Suprapubic skin (tissue), 4 donors: ENCODE measurements at places on chromosomes 1 and 21.
A peak's percentile ranks its signal among the peaks of the same experiment; 100 is the strongest.

GRCh38 chr1:115771847-115772457, 3.4 kb upstream of the CASQ2 start:
- no peak overlapping the region for H3K27ac ChIP-seq
- H3K27me3 ChIP-seq, result no peaks in the 10 kb centered on the region
- H3K4me3 ChIP-seq, result no peak overlapping the region
- no peaks in the 10 kb centered on the region for H3K36me3 ChIP-seq

- no peaks in the 10 kb centered on the region for H3K36me3 ChIP-seq
- no peak overlapping the region for H3K27ac ChIP-seq
- no peak for DNase-seq
- no peaks in the 10 kb centered on the region for H3K27me3 ChIP-seq
- H3K4me3 ChIP-seq, result no peak overlapping the region
Measured at GRCh38 chr21:26408511-26408910, 164.6 kb downstream of the CYYR1 start.

DNA sequence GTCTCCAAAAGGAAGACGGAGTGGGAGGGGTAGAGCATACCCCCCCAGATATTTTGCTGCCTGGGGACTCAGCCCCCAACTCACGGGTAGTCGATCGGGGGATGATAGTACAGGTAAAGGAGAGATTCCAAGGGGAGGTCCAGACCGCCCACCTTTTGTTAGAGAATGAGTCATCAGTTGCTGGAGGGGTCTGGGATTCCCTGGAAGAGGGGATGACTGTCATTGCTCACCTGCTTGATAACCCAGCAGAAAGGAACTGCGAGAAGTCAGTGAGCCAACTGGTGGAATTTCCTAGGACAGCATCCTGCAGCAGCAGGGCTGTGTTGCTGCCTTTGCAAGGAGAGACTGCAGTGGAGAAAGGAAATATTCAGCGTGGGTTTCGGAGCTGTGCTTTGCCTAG, 64.4 kb downstream of the MACF1 start:
- peak overlapping the region; percentile 65 for H3K27ac ChIP-seq
- H3K4me3 ChIP-seq, result peak overlapping the region; percentile 39
- DNase-seq, result no peak
- H3K4me1 ChIP-seq, result peaks cover 70% of the 10 kb centered on the region

- DNase-seq, result no peak
- H3K27me3 ChIP-seq, result peaks cover 44% of the 10 kb centered on the region
- no peaks in the 10 kb centered on the region for H3K36me3 ChIP-seq
- H3K4me3 ChIP-seq, result no peak overlapping the region
- H3K27ac ChIP-seq, result no peak overlapping the region
- H3K4me1 ChIP-seq, result no peaks in the 10 kb centered on the region
Measured at GRCh38 chr1:17880449-17880848, 125.3 kb downstream of the ACTL8 start.

- peaks cover 15% of the 10 kb centered on the region for H3K4me1 ChIP-seq
- peaks cover 13% of the 10 kb centered on the region for H3K36me3 ChIP-seq
- DNase-seq, result no peak
- H3K4me3 ChIP-seq, result no peak overlapping the region
Measured at GRCh38 chr1:243269461-243269801, 13.6 kb downstream of the SDCCAG8 start.

- H3K4me1 ChIP-seq, result peaks cover 44% of the 10 kb centered on the region
- H3K27me3 ChIP-seq, result no peaks in the 10 kb centered on the region
- DNase-seq, result no peak
- H3K36me3 ChIP-seq, result peaks cover 18% of the 10 kb centered on the region
Measured at GRCh38 chr1:17587693-17588047, 48.2 kb downstream of the ARHGEF10L start.

- peak overlapping the region; percentile 99 for H3K27ac ChIP-seq
- no peak for DNase-seq
- H3K27me3 ChIP-seq, result no peaks in the 10 kb centered on the region
- peak overlapping the region; percentile 87 for H3K4me3 ChIP-seq
Measured at GRCh38 chr1:234604495-234605398, 5.2 kb downstream of the IRF2BP2 start.

- no peaks in the 10 kb centered on the region for H3K36me3 ChIP-seq
- H3K4me1 ChIP-seq, result peaks cover 8% of the 10 kb centered on the region
- no peaks in the 10 kb centered on the region for H3K27me3 ChIP-seq
- no peak for DNase-seq
Measured at GRCh38 chr1:192547501-192547900, 28.1 kb upstream of the RGS1 start.

GRCh38 chr1:64231153-64231552, 27.7 kb downstream of the UBE2U start:
- no peak for DNase-seq
- H3K27me3 ChIP-seq, result no peaks in the 10 kb centered on the region

DNA sequence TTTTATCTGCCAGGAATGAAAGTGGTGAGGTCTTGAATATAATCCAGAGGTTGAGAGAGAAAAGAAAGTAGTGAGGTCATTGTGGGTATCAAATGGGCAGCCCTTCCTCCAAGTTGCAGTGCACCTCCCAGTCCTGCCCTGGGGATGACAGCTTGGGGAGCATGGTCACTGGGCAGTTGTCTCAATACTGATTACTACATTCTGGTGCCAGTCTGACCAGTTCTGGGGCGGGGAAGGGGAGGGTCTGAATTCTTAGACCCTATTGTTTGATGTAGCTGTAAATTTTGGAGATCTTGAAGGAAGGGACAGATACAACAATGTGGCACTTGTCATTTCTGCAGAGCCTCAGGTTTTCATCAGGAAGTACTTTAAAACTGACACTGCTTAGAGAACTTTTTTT, 11.2 kb downstream of the SLFNL1 start:
- peaks cover 57% of the 10 kb centered on the region for H3K36me3 ChIP-seq

DNA sequence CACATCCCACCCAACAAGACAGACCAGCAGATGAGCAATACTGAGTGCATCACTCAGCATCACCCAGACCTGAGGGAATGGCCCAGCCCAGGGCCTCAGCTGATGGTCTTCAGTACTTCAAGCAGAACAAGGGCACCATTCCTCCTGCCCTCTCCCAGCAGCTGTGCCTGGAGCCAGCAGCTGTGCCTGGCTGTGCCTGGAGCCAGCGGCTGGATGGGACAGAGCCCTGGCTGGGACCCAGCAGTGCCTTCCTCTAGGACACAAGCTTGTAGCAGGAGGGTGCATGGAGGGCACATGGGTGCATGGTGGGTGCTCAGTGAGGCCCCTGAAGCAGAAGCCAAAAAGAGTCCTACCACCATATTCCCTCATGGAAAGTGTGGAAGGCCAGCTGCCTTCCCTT, 583.8 kb downstream of the NPHP4 start:
- H3K4me3 ChIP-seq, result no peak overlapping the region
- peaks cover 3% of the 10 kb centered on the region for H3K4me1 ChIP-seq
- H3K27me3 ChIP-seq, result peaks cover 1% of the 10 kb centered on the region
- no peak overlapping the region for H3K27ac ChIP-seq
- H3K36me3 ChIP-seq, result no peaks in the 10 kb centered on the region

DNA sequence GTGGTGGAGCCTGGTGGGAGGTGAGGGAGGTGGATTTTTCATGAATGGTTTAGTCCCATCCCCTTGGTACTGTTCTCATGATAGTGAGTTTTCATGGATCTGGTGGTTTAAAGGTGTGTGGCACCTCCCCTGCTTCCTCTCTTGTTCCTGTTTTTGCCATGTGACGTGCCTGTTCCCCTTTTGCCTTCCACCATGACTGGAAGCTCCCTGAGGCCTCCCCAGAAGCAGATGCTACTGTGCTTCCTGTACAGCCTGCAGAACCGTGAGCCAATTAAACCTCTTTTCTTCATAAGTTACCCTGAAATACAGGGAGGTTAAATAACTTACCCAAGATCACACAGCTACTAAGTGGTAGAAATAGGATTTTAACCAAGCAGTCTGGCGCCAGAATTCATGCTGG, 4.3 kb upstream of the HEYL start:
- no peak overlapping the region for H3K27ac ChIP-seq
- peaks cover 23% of the 10 kb centered on the region for H3K4me1 ChIP-seq
- no peak overlapping the region for H3K4me3 ChIP-seq
- peaks cover 10% of the 10 kb centered on the region for H3K27me3 ChIP-seq
- DNase-seq, result no peak

- no peaks in the 10 kb centered on the region for H3K4me1 ChIP-seq
- H3K27ac ChIP-seq, result no peak overlapping the region
- no peak overlapping the region for H3K4me3 ChIP-seq
Measured at GRCh38 chr1:118815909-118816308, 172.2 kb downstream of the TBX15 start.

DNA sequence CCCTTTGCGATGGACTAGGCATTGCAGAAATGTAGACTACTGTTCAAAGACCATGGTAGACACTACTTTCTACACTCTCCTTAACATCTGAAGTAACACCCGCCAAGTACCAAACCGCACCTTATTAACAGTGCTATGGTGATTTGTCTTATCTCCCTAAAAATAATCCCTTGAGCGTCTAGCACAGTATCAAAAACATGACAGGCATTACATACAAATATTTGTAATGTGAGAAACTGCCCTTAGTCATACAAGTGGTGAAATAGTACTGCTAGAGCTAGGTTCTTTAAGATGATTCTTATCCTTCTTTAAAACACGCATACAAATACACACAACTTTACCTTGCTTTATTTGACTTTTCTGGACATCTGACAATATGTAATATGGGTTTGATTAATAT, 27.2 kb downstream of the PUM1 start:
- H3K4me3 ChIP-seq, result no peak overlapping the region
- no peaks in the 10 kb centered on the region for H3K27me3 ChIP-seq
- H3K27ac ChIP-seq, result no peak overlapping the region
- H3K36me3 ChIP-seq, result no peaks in the 10 kb centered on the region
- no peak for DNase-seq

- H3K36me3 ChIP-seq, result no peaks in the 10 kb centered on the region
- H3K27ac ChIP-seq, result no peak overlapping the region
- H3K27me3 ChIP-seq, result peaks cover 20% of the 10 kb centered on the region
- peaks cover 11% of the 10 kb centered on the region for H3K4me1 ChIP-seq
- no peak overlapping the region for H3K4me3 ChIP-seq
Measured at GRCh38 chr1:53681351-53681976, 57.5 kb downstream of the GLIS1 start.

- no peak overlapping the region for H3K27ac ChIP-seq
- H3K4me1 ChIP-seq, result no peaks in the 10 kb centered on the region
- no peaks in the 10 kb centered on the region for H3K27me3 ChIP-seq
Measured at GRCh38 chr1:20903437-20903836, 116.3 kb upstream of the HP1BP3 start.

DNA sequence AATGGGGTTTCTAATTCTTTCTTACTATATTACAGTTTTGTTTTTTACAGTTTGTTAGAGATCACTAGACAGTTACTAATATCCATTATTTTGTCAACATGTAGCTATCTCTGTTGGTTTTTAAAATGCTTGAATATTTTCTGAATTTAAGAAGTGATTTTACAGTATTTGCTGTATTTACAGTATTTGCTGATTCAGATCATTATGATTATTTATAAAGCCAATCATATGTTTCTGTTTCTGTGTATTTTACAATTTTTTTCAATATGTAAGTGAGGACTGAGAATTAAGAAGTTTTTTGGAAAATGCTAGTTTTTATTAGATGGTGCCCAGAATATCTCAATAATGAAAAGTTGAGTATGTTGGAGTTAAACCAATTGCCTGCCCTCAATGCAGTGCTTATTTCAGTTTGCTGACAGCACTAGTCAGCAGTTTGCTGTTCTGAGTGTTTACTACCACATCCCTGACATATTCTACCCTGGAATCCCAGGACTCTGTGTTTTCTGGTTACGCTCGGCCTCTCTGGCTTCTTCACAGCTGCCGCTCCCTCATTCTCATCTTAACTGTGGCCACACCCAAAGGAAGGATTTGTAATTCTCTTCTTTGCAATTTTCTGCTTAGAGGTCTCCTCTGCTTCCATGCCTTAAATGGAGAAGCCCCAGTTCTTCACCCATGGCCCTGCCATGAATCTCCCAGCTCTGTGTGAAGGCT, 68.0 kb upstream of the BACH1 start:
- H3K27me3 ChIP-seq, result no peaks in the 10 kb centered on the region
- no peak overlapping the region for H3K4me3 ChIP-seq
- peaks cover 4% of the 10 kb centered on the region for H3K4me1 ChIP-seq
- H3K36me3 ChIP-seq, result no peaks in the 10 kb centered on the region

DNA sequence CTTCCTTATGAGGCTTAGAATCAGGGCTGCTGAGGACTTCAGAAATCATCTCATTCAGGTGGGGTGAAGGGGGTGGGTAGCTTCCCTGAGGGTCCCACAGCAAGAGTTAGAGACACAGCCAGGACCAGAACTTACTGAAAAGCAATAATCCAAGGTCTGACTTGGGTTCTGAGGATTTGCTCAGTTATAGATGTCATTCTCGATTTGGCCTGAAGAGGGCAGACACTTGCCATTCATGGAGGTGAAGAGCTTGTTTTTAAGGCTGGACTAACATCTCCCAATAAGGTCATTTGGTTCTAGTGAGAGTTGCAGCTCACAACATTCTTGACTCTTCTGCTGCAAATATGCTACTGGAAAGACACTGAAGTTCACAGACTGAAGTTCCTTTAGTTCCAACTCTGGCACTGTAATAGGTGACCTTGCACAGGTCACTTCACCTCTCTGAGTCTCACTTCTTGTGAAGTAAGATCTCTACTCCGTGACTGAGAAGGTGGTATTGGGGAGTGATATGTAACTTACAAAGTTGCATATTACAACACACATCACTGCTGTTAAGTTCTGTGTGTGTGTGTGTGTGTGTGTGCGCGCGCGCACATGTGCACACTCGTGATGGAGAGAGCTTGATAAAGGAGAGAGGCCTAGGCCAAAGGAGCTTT, 69.8 kb upstream of the DIRAS3 start:
- no peak for DNase-seq
- no peak overlapping the region for H3K4me3 ChIP-seq
- H3K27me3 ChIP-seq, result no peaks in the 10 kb centered on the region
- peaks cover 24% of the 10 kb centered on the region for H3K36me3 ChIP-seq
